ENCODE measurements at places on chromosomes 16 and 17. TPM values are rescaled to one million over a fixed set of nuclear protein-coding genes. Genes with fewer than 3 reads are reported as not detected.

DNA sequence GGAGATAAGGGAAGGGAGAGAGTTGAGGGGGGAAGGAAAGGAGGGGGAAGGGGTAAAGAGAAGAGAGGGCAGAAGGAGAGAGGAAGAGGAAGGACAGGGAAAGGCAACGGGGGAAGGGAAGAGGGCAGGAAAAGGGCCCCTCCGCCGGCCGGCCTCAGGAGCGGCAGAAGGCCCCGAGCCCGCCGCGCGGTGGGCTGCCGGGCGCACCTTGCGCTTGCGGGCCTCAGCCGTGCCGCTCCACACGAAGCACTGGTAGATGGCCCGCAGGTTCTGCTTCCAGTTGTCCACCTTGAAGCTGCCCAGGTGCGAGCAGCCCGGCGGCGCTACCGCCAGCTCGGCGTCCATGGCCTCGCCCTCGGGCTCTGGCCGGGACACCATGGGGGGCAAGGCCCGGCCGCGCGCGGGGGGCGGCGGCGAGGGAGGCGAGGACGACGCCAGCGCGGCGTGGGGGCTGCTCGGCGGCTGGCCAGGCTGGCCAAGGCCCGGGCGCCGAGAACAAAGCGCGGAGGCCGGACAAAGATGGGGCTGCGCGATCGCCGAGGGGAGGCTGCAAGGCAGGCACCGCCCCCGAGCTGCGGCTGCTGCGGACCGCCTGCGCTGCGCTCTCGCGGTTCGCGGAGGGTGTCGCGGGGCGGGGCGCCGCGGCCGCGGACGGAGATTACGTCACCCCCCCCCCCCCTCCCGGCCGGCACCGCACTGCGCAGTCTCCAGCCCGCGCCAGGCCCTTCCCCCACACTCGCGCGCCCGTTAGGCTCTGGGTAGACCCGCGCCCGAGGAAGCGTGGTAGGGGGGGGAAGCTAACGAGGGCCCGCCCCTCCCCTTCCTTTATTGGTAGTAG is at the start of gene USP22:
Gene USP22, minus strand, starts transcription at position 554 of the 838 bp plus-strand sequence. Its CDS starts 176 bp downstream, at position 378.
- no peak for DNase-seq

The AARSD1 gene
- 51.9 TPM for total RNA-seq

The KRT31 gene
- total RNA-seq: not detected

DNA sequence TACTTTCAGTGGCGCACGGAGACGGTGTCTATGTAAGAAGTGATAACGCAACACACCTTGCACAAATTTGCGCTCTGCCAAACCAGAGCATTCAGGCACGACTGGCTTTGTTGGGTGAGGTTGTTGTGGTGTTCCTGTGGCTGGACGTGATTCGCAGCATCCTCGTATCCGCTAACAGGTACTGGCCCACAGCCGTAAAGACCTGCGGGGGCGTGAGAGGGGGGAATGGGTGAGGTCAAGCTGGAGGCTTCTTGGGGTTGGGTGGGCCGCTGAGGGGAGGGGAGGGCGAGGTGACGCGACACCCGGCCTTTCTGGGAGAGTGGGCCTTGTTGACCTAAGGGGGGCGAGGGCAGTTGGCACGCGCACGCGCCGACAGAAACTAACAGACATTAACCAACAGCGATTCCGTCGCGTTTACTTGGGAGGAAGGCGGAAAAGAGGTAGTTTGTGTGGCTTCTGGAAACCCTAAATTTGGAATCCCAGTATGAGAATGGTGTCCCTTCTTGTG is 510.9 kb downstream of the KCNJ18 start:
- DNase-seq: no peak

DNA sequence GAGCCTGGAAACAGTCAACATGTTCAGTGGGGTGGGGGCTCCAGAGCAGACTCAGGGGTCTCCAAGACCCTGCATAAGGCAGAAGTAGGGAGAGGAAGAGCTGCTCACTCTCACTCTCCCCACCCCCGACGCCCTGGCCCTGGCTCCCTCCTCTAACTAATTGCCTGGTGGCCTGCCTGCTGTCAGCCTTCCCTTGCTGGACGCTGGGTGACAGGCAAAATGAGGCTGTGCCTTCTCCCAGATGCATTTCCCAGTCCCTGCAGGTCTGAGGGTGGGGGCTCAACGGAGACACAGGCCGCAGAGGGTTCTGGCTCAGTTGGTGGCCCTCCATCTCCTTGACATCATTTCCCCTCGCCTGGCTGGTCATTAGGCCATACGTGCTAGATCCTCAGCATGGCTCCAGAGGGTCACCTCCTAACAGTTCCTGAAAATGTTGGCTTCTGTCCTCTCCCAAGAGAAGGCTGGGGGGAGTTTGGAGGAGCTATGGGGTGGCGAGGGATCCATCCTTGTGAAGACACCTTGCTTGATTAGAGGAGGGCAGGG is 1.4 kb downstream of the FMNL1 start:
- DNase-seq: no peak

The WNT9B gene
- not detected for total RNA-seq

The CRHR1 gene
- total RNA-seq: not detected

The AGRP gene
- total RNA-seq: not detected

- no peak for DNase-seq
These were observed 38.4 kb downstream of the TOM1L2 start for GRCh38 chr17:17933775-17934174.

DNA sequence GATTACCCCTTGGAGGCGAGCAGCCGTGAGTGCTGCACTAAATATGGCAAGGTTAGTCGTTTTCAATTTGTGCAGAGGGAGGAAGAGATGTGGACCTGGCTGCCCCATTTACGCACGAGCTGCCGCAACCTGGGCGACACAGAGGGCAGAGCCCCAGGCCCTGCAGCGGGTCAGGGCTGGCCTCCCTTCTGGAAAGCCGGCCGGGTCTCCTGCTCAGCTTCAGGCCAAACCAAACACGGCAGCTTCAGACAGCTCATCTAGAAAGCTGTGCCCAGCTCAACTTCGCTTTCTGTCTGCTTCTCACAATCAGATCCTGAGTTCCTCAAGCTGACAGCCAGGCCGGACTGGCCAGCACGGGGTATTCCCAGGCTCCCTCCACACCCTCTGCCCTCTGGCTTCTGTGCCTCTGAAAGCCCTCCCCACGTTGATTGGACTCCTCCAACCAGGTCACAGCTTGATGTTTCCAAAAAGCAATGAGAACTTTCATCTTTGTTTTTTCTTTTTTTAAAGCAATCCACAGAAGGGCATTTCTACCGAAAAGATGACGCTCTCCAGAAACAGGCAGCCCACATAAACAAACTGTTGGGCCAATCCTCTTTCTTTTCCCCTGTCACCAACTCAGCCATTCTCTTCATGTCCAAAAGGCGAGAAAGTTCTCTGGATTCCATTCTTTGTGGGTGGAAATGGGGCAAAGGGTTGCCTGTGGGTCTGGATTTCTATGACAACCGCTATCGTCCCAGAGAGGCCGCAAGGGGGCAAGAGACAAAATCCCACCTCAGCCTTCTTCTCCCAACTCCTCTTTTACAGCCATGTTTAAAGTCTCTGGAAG is 189.0 kb downstream of the ZFHX3 start:
- DNase-seq: no peak

- DNase-seq: no peak
These were observed 19.7 kb downstream of the GINS3 start for GRCh38 chr16:58411736-58412614.

The KRT38 gene
- not detected for total RNA-seq

The SOX8 gene
- 2.6 TPM for total RNA-seq

The KCNJ12 gene
- total RNA-seq: 0.99 TPM

The WFDC1 gene
- 2.3 TPM for total RNA-seq

The HYDIN gene
- 6.7 TPM for total RNA-seq

The MARF1 gene
- total RNA-seq: 33.2 TPM

DNA sequence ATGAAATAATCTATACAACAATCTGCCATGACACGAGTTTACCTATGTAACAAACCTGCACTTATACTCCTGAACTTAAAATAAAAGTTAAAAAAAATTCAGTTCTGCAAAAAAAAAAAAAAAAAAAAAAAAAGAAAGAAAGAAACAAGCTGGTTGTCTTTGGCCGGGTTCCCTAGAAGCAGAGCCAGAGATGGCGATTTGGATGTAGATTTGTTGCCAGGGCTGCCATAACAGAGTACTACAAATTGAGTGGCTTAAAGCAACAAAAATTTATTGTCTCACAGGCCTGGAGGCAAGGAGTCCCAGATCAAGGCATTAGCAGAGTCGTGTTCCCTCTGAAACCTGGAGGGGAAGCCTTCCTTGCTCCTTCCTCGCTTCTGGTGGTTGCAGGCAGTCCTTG is 20.4 kb downstream of the SYT17 start:
- DNase-seq: no peak

DNA sequence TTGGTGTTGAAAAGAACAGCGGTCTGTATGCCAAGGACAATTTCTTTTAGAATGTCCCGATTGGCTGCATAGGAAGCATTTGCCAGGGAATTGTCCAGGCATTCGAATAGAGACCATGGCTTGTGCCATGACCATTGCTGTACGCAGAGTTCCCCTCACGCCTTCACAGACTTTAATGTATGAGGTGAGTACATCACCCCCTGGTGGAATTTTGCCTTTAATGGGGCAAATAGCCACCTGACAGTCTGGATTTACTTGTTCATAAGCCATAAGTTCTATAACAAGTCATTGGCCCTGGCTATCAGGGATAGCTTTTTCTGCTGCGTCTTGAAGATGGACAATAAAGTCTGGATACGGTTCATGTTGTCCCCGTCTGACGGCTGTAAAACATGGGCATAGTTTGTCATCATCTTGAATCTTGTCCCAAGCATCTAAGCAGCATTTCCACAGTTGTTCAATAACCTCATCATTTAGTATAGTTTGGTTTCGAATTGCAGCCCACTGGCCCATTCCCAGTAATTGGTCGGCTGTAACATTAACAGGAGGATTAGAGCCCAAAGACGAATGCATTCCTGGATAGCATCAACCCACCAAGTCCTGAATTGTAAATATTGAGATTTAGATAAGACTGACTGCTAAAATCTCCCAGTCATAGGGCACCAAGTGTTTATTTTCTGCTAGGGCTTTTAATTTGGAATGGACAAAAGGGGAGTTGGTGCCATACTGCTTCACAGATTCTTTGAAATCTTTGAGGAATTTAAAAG is 67.7 kb upstream of the ARL4D start:
- no peak for DNase-seq

The AOC3 gene
- total RNA-seq: 6.5 TPM

- no peak for DNase-seq
These were observed 21.2 kb downstream of the USP31 start for GRCh38 chr16:23128056-23128455.
